Hippocampal formation (tissue), 2 donors: ENCODE measurements at places on chromosomes 12 and 14.

GRCh38 chr12:93592641-93593406 is 20.3 kb downstream of the SOCS2 start:
- DNase-seq = no peak

DNA sequence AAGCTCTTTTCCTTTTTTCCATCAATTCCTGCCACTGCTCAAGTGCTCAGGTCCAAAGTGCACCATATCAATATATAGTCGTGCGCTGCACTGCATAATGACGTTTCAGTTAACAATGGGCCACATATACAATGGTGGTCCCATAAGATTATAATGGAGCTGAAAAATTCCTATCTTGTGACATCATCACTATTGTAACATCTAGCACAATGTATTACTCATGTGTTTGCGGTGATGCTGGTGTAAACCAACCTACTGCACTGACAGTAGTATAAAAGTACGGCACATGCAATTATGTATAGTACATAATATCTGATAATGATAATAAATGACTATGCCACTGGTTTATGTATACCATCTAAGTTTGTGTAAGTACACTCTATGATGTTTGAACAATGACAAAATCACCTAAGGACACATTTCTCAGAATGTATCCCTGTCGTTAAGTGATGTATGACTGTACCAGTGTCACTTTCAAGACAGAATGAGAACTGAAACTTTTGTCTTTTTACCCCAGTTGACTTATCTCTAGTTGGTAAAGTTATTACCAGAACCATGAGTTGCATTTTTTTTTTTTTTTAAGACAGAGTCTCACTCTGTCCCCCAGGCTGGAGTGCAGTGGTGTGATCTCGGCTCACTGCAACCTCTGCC is 53.7 kb upstream of the INSM2 start:
- no peak for DNase-seq

- no peak for DNase-seq
Observed at GRCh38 chr14:97005934-97006333, 208.8 kb downstream of the VRK1 start.

DNA sequence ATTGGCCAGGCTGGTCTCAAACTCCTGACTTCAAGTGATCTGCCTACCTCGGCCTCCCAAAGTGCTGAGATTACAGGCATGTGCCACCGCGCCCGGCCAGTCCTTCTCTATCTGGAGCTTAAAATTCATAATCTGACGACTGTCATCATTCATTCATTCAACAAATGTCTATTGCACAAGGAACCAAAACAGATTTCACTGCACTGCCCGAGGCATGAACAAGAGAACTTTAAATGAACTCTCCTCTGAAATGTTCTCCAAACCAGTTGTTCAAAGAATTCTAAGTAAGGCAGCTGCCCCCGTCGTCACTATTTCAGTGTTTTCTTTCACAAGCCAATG is 44.8 kb upstream of the METAP2 start:
- no peak for DNase-seq

DNA sequence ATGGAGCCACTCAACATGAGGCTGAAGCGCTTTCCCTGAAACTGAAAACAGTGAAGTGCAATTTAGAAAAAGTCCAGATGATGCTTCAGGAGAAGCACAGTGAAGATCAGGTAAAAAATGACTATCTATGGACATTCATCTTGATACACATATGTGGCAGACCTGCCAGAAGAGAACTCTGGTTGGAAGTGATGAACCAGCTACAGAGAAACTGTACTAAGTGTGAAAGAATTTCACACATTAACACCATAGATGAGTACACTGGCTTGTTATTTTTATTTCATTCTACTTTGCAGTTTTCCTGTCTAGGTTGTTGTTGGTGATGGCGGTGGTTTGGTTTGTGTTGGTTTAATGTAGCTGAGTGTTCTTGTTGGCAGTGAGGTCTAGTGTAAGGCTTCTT is 174.7 kb downstream of the ESR2 start:
- DNase-seq = no peak

DNA sequence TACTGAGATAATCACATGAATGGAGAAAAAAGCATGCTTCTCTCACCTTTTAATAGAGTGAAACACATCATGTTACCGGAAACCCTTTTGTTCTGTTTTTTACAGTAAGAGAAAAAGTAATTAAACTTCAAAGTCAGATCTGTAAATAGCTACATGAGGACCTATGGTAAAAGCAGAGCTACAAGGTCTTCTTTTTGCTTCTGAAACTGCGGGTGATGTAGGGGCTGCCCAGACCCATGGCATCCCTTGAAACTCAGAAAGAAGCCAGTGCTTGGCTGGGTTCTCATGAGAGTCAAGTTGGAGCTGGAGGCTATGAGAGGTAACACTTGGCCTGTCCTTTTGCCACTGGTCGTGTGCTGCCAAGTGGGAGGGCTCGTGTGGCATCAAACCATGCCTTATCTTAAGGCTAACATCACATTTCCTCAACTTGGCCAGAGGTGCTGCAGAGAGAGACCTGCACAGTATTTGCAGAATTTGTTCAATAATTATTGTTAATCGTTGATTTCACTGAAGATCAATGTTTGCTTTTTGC is 47.6 kb downstream of the EML1 start:
- DNase-seq = no peak

GRCh38 chr12:68506619-68507018 is 104.1 kb upstream of the RAP1B start:
- DNase-seq = no peak

DNA sequence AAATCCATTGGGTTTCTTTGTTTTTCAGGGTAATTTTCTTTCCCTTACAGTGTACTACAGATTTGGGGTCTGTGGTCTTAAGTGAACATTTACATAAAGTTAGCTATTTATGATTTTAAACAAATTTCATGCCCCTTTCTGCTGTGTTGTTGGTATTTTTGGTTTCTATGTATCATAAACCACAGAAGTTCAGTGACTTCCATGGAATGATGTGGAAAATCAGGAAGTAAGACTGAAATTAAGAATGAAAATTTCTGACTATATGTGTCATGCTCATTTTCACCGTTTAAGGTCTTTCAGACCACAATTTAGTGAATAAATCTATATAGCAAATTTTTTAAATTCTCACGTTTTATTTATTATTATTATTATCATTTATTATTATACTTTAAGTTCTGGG is 31.7 kb downstream of the ETV6 start:
- DNase-seq = no peak

GRCh38 chr12:97274386-97274785 is 188.2 kb upstream of the RMST start:
- no peak for DNase-seq

DNA sequence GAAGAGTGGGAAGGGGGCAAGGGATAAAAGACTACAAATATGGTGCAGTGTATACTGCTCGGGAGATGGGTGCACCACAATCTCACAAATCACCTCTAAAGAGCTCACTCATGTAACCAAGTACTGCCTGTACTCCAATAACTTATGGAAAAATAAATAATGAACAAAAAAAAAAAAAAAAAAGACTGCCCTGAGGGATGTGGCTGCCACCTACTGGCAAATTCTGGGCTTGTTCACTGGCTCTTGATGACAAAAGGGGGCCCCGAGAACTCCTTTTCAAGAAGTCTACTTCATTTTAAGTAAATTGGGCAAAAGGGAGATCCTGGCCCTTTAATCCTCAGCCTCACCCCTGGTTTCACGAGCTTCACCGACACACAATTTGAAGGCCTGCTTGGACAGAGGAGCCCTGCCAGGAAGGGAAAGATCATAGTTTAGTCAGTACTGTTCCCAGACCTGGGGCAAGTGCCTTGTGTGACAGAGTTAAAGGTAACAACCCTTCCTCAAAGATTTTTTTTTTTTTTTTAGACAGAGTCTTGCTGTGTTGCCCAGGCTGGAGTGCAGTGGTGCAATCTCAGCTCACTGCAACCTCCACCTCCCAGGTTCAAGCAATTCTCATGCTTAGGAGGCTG is 26.1 kb upstream of the STAC3 start:
- DNase-seq = no peak

GRCh38 chr14:104800771-104801519 is at the start of gene ZBTB42:
Gene ZBTB42, plus strand, starts transcription at chr14:104801101. Its CDS starts 97 bp downstream, at chr14:104801198.
- no peak for DNase-seq

DNA sequence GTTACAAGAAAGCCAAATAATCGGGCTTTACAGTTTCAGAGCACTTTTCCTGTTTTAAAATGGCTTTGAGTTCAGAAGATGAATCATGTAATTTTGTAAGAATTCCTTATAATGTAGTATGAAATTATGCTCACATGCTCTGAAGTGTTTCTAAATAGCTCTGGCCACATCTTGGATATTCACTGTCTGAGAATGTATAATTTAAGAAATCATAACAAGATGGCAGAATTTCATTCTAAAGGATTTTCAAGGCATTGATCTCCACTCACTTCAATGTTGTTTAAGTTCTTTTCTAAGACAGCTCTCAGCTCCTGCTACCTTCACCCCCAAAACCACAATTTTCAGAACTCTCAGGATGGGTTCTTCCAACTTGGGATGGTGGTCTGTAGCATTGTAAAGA is 180.1 kb downstream of the DACT1 start:
- no peak for DNase-seq

GRCh38 chr14:77053046-77053841 is 24.7 kb upstream of the IRF2BPL start:
- DNase-seq = no peak

- no peak for DNase-seq
Observed at GRCh38 chr12:128798571-128799341, 25.0 kb downstream of the SLC15A4 start.

GRCh38 chr12:90899456-90900182 is 55.4 kb downstream of the CCER1 start:
- no peak for DNase-seq

GRCh38 chr12:46825591-46826414 is at the start of gene SLC38A4:
Gene SLC38A4, minus strand, starts transcription at chr12:46825997. Its CDS starts 32,926 bp downstream, at chr12:46793071.
- no peak for DNase-seq

- no peak for DNase-seq
Observed at GRCh38 chr12:95337146-95337545, 119.5 kb downstream of the VEZT start.

- DNase-seq = no peak
Observed at GRCh38 chr14:76320975-76321374, 55.0 kb upstream of the ESRRB start.

- no peak for DNase-seq
Observed at GRCh38 chr12:124640056-124640455, 72.6 kb upstream of the NCOR2 start.

- no peak for DNase-seq
Observed at GRCh38 chr14:80955416-80955941, at the start of gene TSHR. Gene TSHR, plus strand, starts transcription at chr14:80955621. Its CDS starts 60 bp downstream, at chr14:80955681.

DNA sequence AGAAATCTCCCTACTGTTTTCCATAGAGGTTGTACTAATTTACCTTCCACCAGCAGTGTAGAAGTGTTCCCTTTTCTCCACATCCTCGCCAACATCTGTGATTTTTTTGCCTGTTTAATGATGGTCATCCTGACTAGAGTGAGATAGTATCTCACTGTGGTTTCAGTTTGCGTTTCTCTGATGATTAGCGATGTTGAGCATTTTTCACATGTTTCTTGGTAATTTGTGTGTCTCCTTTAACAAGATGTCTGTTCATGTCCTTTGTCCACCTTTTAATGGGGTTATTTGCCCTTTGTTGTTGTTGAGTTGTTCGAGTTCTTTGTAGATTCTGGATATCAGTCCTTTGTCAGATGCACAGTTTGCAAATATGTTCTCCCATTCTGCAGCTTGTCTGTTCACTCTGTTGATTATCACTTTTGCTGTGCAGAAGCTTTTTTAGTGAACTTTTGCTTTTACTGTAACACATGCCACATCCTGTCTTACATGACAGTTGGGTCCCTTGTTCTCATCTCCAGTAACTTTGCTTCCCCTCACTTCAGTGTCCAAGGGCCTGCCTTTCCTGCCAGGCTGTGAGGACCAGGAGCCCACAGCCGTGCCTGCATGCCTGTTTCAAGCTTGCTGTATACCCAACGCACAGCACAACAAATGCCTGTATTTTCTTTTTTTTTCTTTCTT is 64.9 kb downstream of the SPRING1 start:
- DNase-seq = no peak

- no peak for DNase-seq
Observed at GRCh38 chr12:46629331-46630229, 196.2 kb downstream of the SLC38A4 start.

- no peak for DNase-seq
Observed at GRCh38 chr14:77580964-77581505, 35.4 kb downstream of the SPTLC2 start.

- no peak for DNase-seq
Observed at GRCh38 chr12:56694161-56694560, 6.1 kb upstream of the PTGES3 start.

DNA sequence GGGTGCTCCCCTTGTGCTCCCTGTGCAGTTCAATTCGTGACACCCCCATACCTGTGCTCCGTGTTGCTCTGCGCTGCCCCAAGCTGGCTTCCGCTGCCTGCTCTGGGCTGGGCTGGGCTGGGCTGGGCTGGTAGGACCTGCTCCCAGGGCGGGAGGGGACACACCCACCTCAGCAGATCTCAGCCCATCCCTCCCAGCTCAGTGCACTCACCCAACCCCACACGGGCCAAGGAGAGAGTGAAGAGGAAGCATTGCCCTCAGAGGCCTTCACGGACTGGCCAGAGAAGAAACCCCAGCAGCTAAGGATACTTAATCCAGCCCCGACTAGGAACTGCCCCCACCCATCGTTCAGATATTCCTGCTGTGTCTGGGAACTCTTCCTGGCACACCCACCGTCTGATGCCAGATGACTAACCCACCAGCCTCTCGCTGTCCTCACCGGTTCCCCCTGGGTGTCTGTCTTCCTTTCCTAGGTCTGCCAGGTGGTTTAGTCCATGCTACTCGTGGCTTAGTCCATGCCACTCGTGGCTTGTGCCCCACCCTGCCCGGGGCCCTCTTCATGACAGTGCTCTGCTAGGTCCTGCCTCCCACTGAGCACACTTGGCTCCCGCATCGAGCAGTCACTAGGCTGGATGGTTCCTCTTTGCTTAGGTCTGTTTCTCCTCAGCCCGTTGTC is at the start of gene LPAR5:
Gene LPAR5, minus strand, starts transcription at position 104 of the 676 bp plus-strand sequence. CDS start 14,711 bp downstream, outside the sequence.
- DNase-seq = no peak

- no peak for DNase-seq
Observed at GRCh38 chr14:75479770-75480600, 42.3 kb upstream of the BATF start.

DNA sequence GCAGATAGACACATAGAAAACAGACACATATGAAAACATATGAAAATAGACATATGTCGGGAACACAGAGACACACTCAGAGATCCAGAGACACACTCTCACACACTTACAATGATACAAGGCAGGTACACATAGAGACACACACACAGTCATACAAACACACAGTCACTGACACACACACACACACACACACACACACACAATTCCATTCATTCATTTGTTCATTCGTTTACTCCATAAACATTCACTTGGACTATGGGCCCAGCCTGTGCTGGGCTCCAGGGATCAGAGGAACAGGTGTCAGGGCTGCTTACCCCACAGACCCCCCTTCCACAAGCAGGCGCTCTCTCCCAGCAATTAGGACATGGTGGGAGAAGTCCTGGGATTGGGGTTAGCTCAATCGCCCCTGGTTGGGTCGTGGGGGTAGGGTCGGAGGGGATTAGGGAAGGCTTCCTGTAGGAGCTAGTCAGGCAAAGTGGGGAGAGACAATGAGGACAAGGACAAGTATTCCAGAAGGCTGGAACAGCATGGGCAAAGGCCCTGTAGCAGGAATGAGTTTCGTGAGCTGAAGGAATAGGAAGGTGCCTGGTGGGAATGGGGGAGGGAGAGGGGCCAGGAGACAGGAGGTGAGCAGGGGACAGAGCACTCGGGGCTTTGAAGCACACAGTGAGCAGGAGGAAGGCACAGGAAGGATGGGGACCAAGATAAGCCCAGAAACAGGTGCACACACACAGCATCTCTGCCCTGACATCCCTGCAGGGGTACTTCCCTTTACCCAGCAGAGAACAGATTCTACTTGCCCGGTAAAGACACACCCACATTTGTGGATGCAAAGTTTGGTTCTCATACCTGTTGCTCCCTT is 6.5 kb downstream of the RASAL1 start:
- no peak for DNase-seq

GRCh38 chr12:104557488-104558195 is 100.9 kb downstream of the CHST11 start:
- DNase-seq = no peak
